ENCODE measurements at places on chromosomes 16 and 17.

- no peak for DNase-seq
These were observed 16.4 kb upstream of the KDM6B start for GRCh38 chr17:7817643-7817964.

- no peak for DNase-seq
These were observed 17.9 kb downstream of the NDUFAB1 start for GRCh38 chr16:23578101-23578830.

DNA sequence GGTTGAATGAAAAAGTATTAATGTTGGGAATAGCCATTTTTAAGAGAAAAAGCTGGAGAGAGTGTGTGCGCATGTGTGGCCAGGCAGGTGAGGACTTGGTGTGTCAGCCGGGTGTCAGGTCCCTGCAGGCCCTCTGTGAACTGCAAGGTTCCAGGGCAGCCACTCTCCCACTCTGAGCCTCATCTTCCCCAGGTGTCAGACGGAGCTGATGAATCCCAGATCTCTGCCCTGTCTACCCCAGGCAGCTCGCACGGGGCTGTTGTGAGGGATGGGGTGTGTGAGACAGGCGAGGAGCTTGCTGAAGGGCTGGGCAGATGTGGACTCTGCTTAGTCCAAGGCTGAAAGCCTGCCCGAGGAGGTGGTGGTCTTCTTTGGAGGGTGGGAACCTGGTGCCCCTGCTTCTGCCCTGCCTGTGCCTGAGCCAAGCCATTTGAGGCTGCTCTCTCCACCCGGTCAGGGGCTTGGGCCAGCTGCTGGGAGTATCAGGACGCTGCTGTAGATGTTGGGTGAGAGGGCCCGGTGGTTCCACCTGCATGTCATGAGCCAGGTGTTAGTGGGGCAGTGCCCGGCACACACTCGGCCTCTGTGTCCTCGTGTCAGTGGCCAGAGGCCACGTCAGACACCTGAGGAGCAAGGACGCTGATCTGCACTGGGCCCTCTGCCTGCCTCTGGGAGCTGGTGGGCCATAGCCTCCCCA lies 122.4 kb downstream of the RAB11FIP4 start:
- no peak for DNase-seq

DNA sequence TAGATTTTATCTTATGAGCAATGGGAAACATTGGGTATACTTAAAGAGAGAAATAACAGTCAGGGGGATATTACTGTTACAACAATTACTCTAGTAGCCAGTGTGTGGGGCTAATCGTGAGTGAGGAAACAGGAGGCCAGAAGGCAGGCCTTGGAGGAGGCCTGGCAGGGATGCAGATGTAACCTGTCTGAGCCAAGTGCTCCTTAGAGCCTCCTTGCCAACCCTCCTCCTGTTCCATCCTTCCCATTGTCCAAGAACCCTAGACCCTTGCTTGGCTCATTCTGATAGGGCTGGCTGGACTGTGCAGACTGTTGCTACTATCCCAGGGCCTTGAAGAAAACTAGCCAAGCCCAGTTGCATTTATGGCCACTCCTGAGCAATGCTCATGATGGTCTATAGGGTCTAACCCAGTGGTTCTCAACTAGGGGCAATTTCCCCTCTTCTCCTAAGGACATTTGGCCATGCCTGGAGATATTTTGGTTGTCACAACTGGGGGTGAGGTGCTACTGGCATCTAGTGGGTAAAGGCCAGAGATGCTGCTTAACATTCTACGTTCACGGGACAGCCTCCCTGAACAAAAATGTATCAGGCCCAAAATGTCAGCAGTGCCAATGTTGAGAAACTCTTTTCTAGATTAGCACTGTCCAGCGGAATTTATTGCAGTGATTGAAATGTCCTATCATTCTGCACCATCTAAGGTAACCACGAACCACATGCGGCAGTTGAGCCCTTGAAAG lies 24.4 kb upstream of the WSCD1 start:
- DNase-seq, result no peak

GRCh38 chr17:76659928-76660655 lies 16.5 kb upstream of the ST6GALNAC1 start:
- no peak for DNase-seq

DNA sequence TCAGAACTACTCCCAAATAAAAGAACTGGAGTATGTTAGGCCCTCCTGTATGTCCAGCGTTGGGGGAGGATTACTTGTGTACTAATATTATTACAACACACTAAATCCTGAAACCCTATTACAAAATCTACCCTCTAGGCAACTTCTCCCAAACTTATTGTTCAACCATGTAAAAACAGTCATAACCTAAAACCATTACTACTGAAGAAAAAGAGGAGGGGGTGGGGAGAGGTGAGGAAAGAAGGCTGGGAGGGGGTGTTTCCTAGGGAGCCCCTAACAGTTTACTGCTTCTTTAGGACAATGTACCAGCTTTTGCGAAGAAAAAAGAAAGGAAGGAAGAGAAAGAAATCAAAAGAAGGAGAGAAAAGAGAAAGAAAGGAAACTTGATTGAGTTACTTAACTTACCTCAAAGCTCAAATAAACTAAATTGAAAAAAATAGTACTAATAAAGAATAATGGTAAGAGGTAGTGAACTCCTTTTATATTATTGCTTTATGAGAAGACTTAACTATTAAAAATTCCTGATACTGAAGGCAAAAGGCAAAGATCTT lies 2.3 kb downstream of the SALL1 start:
- no peak for DNase-seq

- DNase-seq, result no peak
These were observed 19.5 kb downstream of the GRIN2C start for GRCh38 chr17:74839990-74840852.

DNA sequence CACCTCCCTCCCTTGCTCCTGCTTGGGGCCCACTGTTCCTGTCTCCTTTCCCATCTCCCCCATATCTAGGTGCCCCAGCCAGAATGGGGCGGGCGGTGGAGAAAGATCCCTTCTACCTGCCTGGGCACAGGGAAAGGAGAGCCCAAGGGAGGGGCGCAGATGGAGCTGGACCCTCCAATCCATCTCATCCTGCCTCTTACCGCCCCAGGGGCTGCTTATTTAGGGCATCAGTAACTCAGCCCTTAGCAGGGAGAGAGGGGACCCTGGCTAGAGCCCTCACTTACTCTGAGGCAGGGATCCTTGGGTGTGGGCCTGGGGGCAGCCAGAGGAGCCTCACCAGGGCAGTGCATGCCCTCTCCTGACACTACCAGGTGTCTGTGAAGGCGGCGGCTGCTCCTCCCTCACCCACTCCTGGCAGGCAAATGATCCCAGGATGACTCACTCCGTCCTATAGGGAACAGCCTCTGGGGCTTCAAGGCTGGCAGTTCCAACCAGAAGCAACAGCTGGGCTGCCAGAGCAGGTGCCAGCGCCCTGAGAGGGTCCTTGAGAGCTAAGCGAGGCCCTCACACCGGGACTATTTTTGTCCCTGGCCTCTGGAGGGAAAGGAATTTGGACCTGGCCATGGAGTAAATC lies 16.3 kb upstream of the BCAR1 start:
- DNase-seq, result no peak

GRCh38 chr17:49708515-49709183 lies 885 bp upstream of the SLC35B1 start:
- DNase-seq, result peak; percentile 69

GRCh38 chr16:86292171-86292775 lies 218.1 kb upstream of the FOXF1 start:
- no peak for DNase-seq

DNA sequence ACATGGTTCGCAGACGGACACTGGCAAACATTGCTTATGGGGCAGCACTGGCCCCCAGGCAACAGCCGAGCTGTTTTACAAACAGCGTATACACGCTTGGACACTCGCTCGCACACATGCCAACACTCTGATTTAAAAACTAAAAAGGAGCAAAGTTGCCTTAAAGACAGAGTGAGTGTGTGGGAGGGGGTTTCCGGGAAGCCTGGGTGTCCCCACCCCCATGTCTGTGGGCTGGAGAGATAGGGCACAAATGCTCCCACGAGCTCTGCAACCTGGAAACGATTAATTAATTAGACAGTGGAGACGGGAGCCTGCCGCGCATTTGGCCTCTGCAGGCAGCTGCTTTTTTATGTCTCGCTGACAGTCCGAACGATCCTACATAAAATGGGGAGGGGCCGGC lies 107.9 kb upstream of the ZNF469 start:
- no peak for DNase-seq

DNA sequence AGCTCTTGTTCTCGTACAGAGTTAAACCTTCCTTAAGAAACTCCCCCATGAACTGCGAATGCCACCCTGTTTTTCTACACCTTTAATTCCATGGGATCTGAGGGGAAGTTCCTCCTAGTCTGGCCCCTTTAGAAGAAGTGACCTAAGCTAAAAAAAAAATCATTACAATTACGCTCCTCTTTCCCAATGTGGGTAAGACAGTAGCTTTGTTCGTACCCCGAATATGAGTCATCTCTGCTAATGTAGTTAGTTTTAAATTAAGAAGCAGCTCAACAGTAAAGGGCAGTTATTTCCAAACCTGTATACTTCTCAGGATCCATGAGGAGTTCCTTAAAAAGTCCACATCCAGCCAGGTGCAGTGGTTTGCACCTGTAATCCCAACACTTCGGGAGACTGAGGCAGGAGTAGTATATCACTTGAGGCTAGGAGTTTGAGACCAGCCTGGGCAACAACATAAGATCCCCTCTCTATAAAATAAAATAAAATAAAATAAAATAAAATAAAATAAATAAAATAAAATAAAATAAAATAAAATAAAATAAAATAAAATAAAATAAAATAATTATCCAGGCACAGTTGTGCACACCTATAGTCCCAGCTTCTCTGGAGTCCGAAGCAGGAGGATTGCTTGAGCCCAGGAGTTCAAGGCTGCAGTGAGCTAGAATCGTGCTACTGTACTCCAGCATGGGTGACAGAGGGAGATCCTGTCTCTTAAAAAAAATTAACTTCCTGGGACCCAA lies 26.1 kb downstream of the RCVRN start:
- DNase-seq, result no peak

DNA sequence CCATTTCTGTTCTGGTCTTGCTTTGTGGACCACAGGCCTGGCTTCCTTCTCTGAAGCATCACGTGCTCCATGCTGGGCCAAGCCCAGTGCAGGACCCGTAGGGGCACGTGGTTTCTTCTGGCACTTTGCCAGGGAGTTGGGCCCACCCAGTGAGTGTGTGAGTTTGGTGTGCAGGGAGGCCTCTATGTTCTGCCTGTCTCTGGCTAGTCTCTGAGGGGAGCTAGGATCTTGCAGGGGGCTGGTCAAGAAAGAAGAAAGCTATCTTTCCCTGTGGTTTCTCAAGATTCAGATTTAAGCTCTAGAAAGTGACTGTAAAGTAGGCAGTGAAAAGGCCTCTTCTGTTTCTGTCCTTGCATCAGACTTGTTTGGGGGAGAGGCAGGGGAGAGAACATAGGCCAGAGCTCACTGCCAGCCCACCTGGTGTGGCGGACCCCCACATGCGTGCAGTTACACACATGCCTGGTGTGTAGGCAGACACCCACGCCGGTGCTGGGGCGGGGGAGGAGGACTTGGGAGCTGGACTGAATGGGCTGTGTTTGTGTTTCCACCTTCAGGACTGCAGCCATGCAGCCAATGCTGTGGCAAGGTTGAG lies 11.8 kb downstream of the LASP1 start:
- no peak for DNase-seq

- DNase-seq, result no peak
These were observed 2.6 kb downstream of the HSD17B2 start for GRCh38 chr16:82037666-82038065.

- no peak for DNase-seq
These were observed 29.1 kb downstream of the EFCAB13 start for GRCh38 chr17:47352848-47353247.

- DNase-seq, result no peak
These were observed 92.2 kb upstream of the CIBAR2 start for GRCh38 chr16:85204242-85205010.

- DNase-seq, result no peak
These were observed 1.5 kb downstream of the XPO6 start for GRCh38 chr16:28210264-28210663.

- no peak for DNase-seq
These were observed 37.7 kb downstream of the BAHCC1 start for GRCh38 chr17:81432941-81433340.

- DNase-seq, result no peak
These were observed 2.7 kb downstream of the DDX5 start for GRCh38 chr17:64503341-64503740.

DNA sequence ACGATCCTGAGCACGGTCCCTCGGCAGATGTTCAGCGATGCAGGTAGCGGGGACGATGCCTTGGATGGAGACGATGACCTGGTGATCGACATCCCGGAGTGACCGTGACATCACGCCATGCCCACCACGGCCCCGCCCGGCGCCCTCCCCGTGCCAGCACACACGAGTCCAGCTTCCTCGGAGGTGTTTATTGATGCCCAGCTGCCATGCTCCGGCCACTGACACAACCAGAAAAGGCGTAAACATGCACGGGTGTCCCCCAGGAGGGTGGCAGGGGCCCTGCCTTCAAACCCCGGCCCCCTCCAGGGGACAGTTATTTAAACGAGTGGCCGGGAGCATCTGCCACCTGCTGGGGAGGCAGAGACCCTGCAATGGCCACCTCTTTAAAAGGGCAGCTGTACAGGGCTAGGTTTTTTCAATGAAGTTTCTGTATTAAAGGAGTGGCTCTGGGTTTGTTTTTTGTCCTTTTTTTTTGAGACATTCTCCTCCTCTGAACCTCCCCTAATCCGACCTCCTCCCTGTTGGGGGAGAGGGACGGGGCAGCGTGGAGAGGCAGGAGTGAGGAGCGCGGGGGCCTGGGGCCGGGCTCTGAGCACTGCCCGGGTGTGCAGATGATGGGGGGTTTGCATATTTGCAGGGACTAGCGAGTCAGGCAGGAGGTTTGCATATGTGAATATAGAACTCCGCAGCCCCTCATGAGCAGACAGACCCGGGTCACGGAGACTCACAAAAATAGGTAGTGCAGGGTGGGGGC lies 5.3 kb downstream of the DOC2A start:
- DNase-seq, result no peak

GRCh38 chr17:44307387-44308186 lies 814 bp upstream of the RUNDC3A start:
- DNase-seq, result no peak

Measured in KG1 (cell line).